ENCODE measurements at places on chromosomes 2 and 18.

GRCh38 chr18:7755753-7756475 lies 188.8 kb downstream of the PTPRM start:
- DNase-seq, result no peak

- no peak for DNase-seq
Observed at GRCh38 chr18:24121625-24122024, 17.2 kb upstream of the CABYR start.

DNA sequence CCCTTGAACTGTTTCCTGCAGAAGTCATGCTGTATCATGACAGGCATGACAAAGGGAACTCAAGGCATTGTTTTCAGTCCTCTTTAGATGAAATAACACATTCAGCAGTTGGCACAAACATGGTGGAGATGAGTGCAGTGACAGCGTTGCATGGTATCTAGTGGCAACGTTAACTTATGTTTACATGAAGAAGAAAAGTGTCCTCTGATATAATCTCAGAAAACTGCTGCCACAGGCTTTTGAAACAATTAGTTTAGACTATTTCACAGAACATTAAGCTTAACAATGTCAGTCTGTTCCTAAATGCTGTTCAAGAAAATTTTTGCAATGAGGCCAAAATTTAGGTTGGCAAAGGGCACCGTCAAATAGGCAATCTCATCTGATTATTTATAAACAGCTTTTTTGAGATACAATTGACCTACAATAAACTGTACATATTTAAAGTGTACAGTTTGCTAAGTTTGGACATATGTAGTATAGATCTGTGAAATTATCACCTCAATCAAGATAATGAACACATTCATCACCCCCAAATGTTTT lies 64.7 kb downstream of the LYPD6B start:
- DNase-seq, result no peak

- no peak for DNase-seq
Observed at GRCh38 chr18:36419188-36419899, 121.8 kb downstream of the FHOD3 start.

DNA sequence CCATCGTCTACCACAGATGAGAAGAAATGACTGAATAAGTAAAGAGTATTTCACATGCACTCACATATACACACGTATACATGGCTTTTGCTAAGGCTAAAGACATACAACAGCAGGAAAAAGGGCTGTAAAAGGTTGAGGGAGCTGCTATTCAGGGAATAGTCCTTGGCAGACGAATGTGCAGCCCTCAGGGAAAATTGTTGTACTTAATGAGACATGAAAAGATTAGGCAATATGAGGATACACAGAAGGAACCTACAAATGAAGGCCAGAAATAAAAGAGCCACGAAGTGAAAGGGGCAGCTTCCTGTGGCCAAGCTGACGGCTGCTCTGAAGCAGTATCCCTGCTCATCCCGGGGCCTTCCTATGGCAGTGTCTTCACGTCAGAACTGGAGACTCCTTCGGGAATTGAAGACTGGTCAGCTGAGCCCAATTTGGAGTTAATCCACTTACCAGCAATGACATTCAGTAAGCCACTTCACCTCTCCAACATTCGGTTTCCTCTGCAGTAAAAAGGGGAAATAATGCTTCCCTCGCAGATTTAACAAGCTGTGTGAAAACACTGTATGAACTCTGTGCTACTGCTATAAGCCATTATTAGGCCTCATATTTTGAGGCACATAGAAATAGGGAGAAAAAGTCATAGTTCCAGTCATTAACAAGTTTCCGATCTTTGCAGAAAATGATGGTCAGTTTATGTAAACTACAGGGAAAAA lies 221.8 kb downstream of the STK39 start:
- DNase-seq, result no peak

GRCh38 chr2:32750880-32751279 lies 123.0 kb downstream of the TTC27 start:
- DNase-seq, result no peak

- DNase-seq, result no peak
Observed at GRCh38 chr2:238882082-238882755, 34.3 kb downstream of the TWIST2 start.

GRCh38 chr2:230713331-230714135 lies 891 bp downstream of the CAB39 start:
- DNase-seq, result peak; percentile 19

GRCh38 chr2:85564144-85564563 lies 2.9 kb upstream of the GGCX start:
- DNase-seq, result no peak

GRCh38 chr2:20561637-20562454 lies 89.1 kb downstream of the HS1BP3 start:
- no peak for DNase-seq

DNA sequence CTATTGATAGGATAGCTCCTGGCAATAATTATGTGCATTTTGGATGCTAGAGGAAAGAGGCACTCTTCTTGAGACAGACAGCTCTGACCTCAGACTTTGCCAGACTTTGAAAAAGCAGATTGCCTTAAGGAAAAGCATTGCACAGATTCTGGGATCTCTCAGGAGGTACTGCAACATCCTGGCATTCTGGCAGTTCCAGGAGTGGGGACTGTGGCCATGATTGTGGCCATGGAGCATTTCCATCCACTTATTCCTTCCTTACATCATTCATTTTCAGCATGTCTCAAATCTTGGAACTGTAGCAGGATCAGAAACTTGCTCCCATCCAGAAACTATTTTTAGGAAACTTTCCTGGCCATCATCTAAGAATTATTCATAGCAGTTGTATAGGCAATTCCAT lies 144.9 kb upstream of the FOSL2 start:
- DNase-seq, result no peak

- no peak for DNase-seq
Observed at GRCh38 chr18:598124-598589, 1.4 kb downstream of the CLUL1 start.

DNA sequence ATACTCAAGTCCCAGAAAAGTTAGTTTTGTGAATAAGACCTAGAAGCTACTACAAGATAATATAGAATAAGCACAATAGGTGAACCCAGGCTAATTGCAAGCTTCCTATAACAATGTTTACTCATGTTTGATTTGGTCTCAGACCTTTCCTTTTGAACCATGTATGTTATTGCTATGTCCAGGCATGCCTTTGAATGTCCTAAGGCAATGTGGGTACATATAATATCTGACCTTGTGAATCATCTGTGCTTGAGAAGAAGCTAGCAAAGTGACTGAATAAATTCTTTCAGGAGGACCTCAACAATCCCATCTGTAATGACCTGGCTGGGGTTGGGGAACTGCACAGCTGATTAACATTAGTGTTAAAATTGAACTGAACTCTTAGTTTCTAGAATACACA lies 1285.9 kb upstream of the CELF4 start:
- no peak for DNase-seq

DNA sequence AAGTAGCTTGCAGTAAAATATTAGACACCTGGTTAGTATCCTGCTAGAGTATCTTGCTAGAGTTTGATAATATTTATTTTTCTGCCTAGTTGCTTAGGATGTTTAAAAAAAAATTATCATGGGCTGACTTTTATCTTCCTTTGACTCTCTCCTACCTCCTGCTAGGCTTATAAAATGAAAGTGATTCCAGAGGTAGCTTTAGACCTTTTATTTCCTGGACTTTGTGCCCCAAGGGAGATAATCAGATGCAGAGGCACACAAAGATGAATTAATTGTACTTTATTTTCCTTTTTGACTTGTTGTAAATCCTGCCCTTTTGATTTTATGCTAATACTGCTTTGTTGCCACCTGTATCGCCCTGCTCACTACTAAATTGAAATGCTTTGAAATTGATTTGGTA lies 130.7 kb downstream of the WDSUB1 start:
- DNase-seq, result no peak

- peak; percentile 49 for DNase-seq
Observed at GRCh38 chr2:240374085-240374907, 61.2 kb upstream of the GPC1 start.

- DNase-seq, result no peak
Observed at GRCh38 chr2:8197101-8197500, 484.8 kb upstream of the ID2 start.

- DNase-seq, result peak; percentile 19
Observed at GRCh38 chr2:229642371-229642770, 72.0 kb downstream of the DNER start.

- DNase-seq, result peak; percentile 48
Observed at GRCh38 chr2:224650815-224651439, 65.2 kb downstream of the CCDC195 start.

- no peak for DNase-seq
Observed at GRCh38 chr2:240452462-240453256, 17.2 kb downstream of the GPC1 start.

DNA sequence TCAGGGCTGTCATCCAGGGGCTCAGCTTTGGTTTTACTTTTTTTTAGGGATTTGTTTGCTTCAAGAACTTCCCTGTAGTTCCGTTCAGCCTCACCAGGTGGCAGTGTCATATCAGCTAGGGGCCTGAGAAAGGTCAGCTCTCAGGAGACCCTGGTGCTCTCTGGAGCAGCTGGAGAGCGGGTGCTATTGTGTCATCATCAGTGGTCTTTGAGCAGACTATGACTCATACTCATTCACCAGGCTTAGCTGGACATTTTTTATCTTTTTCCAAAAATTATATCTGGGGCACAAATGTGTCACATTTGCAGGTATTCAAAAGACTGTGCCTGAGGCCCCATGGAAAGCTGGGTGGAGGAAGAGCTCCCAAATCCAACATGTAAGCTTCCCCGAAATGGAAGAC lies 24.4 kb downstream of the ZNF892 start:
- DNase-seq, result peak; percentile 64

DNA sequence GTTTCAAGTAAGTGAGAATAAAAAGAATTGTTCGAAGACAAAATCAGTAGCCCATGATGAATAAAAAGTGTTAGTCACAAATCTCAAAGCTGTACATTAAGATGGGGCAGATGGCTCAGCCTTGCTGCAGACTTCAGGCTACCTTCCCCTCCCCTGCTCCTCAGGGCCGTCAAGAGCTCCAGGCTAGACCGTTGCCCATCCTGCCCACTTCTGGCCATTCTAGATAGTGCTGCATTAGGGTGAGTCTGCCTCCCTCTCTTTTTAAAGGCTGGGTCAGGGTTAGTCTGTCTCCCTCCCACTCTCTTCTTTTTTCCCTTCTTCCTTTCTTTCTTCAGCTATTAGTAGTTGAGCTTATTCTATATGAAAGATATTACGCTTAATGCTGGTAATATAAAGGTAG lies 86.0 kb downstream of the MAPRE2 start:
- no peak for DNase-seq

DNA sequence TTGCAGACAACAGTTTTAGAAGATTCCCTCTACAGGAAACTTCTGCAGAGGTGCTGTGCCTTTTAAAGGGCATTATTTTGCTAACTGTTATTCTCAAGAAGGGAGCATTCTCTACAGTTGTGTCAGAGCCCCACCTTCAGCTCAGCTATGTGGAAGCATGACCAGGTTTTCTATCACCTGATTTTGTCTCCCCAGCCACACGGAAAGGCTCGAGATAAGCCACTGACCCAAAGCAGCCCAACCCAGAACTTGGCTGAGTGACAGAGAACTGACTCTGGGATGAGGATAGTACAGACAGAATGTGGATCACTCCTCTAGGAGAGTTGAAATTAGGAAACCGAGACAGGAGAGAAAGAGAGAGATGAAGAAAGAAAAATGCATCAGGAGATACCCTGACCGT lies 10.7 kb downstream of the COL4A4 start:
- DNase-seq, result no peak

DNA sequence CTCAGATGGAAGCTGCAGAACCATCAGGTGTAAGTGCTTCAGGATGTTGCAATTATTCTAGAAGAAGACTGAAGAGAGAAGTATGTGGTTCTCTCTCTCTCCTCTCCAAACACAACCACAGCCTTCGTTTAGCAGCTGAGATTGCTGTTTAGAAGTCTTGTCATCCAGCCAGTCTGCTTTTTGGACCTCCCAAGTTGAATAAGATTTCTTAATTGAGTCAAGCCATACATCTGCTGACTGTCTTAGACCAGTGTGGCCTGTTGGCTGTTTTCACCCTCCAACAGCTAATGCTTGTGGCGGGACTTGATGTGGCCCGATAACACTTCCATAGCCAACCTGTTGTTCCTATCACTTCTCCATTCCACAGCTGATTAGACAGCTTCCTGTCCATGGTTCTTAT lies 91.3 kb upstream of the TMEM17 start:
- DNase-seq, result no peak

DNA sequence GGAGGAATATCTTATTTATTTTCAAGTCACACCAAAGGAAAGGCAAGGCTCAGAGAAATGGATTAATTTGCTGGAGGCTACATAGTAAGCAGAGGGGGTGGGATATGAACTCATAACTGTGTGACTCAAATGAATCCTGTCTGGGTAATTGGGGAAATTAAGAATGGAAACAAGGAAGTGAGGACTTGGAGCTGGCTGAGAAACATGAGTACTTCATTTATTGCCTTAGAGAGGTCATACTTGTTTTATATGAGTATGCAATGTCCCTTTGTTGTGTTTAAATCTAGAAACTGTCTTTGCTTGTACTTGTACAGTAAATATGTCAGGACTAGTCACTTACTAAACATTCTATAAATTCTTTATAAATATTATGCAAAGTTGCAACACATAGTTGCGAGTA lies 2166.7 kb upstream of the PIK3C3 start:
- DNase-seq, result no peak

DNA sequence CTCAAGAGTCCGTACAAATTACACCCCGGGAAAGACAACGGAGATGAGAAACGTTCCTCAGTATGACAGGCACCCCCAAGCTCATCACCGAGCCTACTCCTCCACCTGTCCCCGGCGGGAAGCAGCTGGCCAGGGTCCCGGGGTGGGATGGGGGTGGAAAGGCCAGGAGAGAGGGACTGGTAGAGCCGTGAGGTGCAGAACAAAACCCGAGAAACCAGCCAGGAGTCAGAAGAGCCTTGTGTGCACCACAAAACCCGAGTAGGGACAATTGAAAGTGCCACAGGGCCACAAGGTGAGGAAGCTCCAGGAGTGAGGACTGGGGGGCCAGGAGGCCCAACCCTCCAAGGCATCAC lies 75.5 kb upstream of the SALL3 start:
- DNase-seq, result no peak
